Activated CD8-positive, alpha-beta memory T cell treated with anti-CD3 and anti-CD28 coated beads for 24 hours (primary cell): ENCODE measurements at places on chromosomes 6 and 20.

DNA sequence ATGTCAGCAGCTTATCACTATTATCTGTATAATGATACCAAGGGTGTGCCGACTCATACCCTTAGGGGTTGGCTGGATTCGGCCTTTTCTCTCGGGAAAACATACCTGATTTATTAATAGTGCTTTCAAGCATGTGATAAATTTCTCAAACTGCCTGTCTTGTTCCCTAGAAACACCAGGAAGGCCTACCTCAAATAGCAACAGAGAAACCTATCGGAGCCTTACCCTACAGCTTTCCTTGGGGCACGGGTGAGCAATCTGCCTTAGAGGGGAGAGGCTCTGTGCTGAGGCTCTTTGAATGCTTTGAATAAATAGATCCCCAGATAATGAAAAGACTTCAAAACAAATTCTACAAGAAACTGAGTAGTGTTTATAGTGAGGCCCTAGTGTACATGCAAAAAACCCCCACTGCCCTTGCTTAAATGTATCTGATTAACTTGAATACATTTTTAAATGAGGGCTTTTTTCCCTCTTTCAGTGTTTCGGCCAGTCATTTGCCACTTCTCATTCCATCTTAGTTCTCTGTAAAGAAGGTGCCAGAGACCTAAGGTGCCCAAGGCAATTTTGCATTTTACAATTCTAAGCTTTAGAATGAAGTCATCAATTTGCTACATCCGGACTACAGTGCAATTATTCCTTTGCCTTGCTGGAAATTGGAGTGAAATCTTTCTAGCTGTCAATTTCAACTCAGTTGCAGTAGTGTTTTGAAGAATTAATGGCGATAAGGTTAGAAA, 320.1 kb downstream of the ESR1 start:
- no peak for DNase-seq

- peak; percentile 89 for DNase-seq
Observed at GRCh38 chr20:25058051-25058846, at the start of gene ACSS1. Gene ACSS1 (minus strand): TSS chr20:25058139. CDS start chr20:25058102, 37 bp downstream.

GRCh38 chr6:104995989-104996617, 39.2 kb downstream of the LIN28B start:
- no peak for DNase-seq

GRCh38 chr6:116884530-116884929, 7.5 kb downstream of the RFX6 start:
- DNase-seq, result no peak

- no peak for DNase-seq
Observed at GRCh38 chr20:23415959-23416583, 5.2 kb downstream of the NAPB start.

- no peak for DNase-seq
Observed at GRCh38 chr20:44271915-44272663, 25.0 kb downstream of the GDAP1L1 start.

- DNase-seq, result no peak
Observed at GRCh38 chr20:57947421-57948179, 237.8 kb upstream of the PMEPA1 start.

DNA sequence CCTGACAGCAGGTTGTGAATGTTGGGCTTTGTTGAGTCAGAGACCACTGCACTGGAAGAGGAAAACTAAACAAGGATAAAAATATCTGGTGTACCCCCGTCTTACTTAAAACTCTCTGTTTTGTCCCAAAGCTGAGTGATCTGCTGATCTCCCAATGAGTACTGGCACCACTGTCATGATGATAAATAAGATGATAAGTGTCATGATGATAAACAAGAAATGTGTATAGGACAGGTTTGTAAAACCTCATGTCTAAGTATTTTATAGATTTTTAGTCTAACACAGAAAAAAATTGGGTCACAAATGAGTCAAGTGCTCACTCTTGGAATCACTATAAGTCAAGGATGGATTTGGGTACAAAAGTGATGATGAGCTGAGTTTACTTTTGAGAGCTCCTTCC, 8.5 kb upstream of the SIM1 start:
- no peak for DNase-seq

DNA sequence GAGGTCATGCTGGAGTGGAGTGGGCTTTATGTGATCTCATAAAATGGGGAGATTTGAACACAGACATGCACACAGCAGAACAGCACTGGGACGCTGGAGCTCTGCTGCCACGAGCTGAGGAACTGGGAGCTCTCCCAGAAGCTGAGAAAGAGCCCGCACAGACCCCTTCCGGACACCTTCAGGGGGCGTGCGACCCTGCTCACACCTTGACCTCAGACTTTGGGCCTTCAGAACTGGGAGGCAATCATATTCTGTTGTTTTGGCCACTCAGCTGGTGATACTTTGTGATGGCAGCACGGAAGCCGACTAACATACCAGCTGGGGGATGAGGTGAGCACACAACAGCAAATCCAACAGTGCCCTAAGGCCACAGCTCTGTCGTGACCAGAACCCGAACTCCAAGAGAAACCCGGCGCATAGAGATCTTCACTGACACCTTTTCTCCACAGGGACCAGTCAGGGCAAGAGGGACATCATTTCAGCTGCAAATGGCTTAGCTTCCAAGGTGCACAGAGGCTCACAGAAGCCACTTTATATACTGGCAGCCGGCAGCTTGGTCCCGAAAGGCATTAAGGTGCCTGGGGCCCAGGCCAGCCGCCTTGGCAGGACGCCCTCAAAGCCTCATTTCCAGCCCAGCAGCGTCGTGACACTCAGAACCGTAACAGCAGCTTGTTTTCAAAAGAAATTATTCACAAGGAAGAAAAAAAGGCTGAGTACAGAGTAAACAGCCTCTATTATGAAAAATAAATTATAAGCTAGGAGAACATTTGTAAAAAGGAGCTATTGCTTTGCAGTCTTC, 89.3 kb downstream of the RNASET2 start:
- no peak for DNase-seq

DNA sequence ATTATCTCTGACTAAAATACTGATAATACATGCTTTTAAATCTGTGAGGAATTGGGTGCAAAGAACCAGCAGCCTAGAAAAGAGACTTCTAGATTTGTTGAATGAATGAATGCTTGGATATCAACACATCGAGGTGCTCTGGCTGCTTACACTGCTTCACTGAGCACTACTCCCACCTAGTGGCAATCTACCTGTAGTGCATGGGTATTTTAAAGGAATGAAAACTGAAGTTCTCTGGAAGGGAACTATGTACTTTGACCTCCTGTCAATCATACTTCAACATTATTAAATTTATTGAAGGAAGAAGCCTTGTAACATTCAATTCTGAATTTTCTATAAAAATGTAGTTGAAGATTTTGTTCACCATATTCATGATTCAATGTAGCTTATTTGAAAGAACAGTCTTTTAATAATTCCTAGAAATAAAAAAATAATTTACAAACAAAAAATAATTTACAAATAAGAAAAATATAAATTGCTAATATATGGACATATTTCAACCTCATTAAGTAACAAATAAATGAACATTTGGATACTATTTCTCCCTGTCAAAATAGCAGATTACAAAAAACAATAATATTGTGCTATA, 111.2 kb upstream of the MMS22L start:
- no peak for DNase-seq

- peak; percentile 80 for DNase-seq
Observed at GRCh38 chr20:38875175-38875993, 50.8 kb upstream of the FAM83D start.

GRCh38 chr6:161141173-161141572, 132.7 kb downstream of the AGPAT4 start:
- DNase-seq, result no peak

DNA sequence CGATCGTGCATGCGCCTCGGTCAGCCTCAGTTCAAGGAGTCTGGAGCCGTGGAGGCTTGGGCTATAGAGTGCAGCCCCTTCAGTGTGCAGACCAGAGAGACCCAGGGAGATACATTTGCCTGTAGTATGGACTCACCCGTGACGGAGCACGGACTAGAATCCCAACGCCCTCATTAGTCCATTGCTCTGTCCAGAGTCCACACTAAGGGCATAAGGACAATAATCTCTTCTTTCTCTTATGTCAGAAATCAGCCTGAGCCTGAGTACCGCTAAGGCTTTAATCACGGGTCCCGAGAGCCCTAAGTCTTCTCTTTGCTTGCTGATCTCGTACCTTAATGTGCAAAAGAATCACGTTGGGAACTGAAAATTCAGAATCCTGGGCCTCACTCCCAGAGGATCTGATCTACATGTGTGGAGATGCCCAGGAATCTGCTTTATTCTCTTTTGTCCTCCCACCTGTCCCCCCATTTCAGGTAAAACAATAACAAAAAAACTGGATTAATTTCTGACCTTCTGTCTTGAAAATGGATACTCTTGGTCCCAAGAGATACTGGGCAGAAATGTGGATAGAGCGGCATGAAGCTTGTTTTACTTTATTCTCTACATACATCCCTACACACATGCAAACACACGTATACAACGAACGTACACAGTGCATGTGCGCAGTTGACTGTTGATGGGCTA, 671 bp downstream of the BPHL start:
- DNase-seq, result no peak

- DNase-seq, result no peak
Observed at GRCh38 chr6:44663860-44664634, 276.5 kb downstream of the CDC5L start.

DNA sequence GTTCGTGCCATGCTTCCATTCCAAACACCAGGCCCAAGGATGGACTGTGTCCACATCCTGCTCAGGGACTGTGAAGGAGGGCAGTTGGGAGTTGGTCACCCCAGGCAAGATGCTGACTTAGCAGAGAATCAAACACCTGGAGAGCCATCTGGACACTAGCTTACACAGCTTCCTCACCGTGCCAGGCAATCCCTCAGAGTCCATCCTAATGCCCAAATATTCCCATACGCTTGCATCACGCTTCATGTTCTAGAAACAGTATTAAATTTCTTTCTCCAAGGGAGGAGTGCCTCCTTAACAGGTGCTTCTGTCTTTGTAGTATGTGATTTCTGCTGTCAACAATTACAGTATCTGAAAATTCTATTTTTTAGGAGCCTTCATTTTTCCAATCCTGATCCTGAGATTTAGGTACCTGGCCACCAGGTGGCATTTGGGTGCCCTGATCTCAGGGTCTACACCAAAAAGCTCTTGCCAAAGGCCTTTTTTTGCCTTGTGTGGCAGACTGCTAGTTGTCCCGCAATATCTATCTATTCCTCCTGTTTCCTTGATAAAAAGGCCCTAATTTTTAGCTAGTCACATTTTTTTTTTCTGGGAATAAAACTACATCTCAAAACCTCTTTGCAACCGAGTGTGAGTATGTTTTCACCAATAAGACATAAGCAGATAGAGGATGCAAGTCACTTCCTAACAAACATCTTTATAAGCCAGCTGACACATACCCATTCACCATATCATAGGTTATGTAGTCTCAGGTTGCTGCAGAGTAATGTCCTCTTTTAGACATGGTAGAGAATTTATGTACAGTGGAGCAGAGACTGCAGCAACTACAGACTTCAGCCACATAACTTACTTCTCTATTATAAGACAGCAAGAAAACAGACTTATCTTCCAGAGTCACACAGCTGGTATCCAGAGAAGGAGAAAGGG, 85.0 kb downstream of the PREP start:
- no peak for DNase-seq

DNA sequence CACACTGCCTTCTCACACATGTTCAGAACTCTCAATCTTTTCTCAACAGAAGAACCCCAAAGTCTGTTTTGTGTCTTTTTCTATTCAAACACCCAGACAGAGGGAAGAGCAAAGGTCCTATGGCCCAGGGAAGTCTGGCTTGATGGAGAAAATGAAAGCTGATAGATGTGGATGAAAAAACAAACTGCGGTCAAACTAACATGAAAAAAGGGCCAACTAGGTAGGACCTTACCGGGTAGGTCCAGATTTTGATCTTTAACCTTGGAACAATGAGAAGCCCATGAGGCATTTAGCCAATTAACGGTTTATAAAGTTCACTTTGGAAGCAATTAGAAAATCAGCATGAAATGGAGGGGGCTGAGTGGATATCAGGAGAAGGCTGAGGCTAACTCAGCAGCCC, 507.7 kb upstream of the SLC35B3 start:
- DNase-seq, result no peak

GRCh38 chr20:16385891-16386290, 187.4 kb downstream of the KIF16B start:
- DNase-seq, result no peak

DNA sequence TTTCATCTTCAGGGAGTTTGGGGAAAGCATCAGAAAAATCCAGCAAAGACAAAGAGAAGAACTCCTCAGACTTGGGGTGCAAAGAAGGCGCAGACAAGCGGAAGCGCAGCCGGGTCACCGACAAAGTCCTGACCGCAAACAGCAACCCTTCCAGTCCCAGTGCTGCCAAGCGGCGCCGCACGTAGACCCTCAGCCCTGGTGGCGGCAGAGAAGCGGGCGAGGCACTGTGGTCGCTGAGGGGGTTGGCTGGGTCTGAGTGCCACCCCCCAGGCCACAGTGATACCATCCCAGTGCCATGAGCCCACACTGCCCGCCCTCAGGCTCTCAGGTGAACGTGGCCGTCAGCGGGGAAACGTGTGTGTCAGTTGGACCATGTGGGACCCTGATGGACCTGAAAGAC, 3.2 kb downstream of the MRGBP start:
- no peak for DNase-seq

GRCh38 chr20:33311011-33311410, 28.0 kb downstream of the BPIFB1 start:
- no peak for DNase-seq

DNA sequence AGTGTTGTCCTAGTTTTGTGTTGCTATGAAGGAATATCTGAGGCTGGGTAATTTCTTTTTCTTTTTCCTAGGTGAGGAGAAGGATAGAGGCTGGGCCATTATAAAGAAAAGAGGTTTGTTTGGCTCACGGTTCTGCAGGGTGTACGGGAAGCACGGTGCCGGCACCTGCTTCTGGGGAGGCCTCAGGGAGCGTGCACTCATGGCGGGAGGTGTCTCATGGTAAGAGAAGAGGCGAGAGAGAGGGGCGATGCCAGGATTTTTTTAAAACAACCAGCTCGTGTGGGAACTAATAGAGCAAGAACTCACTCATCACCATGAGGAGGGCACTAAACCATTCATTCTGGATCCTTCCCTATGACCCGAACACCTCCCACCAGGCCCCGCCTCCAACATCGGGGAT, 14.2 kb upstream of the NPBWR2 start:
- no peak for DNase-seq

DNA sequence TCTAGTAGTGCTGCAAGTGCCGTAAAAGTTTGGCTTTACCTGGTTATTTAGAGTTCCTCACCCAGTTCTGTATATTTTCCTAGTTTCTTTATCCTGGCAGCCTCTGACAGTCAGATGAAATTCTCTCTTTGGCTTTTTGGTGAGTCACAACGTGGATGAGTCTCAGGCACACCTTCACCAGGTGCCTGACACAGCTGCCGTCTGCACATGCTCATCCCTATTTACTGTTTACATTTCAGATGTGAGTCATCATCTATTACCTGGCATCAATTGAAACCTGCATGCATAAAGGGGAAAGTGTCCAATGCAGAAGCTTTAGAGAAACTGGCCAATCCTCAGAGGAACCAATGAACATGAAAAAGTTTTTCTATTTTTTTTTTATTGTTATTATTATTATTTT, 33.3 kb upstream of the ADGRF4 start:
- no peak for DNase-seq
